ENCODE measurements at places on chromosomes 13 and 19. TPM values are rescaled to one million over a fixed set of nuclear protein-coding genes. Genes with fewer than 3 reads are reported as not detected.

GRCh38 chr13:25887962-25888655 lies 163.7 kb downstream of the SHISA2 start:
- no peak for DNase-seq

GRCh38 chr19:55681131-55682092 lies 6.4 kb downstream of the EPN1 start:
- no peak for DNase-seq

DNA sequence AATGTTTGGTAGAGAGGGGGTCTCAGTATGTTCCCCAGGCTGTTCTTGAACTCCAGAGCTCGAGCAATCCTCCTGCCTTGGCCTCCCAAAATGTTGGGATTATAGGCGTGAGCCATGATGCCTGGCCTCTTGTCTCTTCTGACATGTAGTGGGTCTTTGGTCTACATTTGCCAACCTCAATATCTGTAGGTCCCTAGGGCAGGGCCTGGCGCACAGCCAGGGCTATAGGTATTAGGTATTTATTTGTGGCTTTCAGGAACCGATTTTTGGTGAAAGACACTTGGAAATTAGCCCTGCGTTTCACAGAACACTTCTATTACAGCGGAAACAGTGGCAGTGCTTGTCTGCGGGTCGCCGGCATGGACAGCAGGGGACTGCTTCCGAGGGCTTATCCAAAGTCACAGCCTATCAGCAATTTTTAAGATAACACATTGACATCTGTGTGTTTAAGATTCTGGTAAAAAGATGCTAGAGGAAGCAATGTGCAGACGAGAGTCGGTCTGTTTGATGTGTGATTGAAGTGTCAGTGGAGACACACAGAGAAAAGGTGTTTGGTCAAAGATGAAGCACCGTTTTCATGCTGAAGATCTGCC lies 14.5 kb downstream of the ZNF536 start:
- no peak for DNase-seq

- no peak for DNase-seq
Measured at GRCh38 chr13:51432576-51432975, 20.3 kb downstream of the INTS6 start.

- no peak for DNase-seq
Measured at GRCh38 chr19:8461376-8461775, 16.6 kb downstream of the HNRNPM start.

DNA sequence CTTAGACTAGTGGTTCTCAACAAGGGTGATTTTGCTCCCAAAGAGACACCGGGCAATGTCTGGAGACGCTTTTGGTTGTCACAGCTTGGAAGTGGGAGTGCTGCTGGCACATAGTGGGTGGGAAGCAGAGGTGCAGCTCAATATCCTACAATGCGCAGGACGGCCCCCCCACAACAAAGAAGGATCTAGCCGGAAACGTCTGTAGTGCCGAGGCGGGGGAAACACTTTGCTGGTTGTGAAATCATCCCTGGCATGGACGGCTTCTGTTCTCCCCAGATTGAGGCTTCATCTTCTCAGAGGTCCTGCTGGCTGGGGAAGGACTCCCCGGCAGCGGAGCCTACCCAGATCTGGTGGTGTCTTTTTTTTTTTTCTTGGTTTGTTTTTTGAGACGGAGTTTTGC lies 13.4 kb upstream of the SYT5 start:
- DNase-seq = no peak

DNA sequence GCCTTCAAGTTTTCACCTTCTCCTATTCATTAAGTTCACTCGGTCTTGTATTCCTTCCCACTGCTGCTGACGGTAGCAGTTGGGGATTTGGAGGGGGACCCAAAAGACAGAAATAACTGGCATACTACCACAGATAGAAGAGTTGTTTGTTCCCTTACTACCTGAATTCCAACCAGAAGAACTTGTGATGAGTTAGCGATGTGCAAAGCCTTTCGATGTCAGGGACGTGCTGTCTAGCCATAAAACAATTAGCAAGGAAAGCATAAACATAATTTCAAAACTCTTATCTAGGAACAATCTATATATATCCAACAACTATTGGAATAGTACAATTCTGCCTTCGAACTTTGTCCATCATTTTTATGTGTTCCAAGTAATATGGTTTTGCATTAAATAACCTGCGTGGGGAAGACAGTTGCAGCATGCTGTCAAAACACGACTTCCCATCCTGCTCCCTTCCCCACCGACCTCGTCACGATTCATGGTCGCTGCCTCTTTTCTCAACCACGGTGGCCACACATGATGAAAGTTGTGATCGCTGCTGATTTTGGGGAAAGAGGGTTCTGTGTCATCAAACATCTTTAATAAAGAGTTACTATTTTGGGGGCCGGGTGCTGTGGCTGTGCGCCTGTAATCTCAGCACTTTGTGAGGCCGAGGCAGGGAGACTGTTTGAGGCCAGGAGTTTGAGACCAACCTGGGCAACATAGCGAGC lies 3.8 kb upstream of the SLC7A9 start:
- no peak for DNase-seq

DNA sequence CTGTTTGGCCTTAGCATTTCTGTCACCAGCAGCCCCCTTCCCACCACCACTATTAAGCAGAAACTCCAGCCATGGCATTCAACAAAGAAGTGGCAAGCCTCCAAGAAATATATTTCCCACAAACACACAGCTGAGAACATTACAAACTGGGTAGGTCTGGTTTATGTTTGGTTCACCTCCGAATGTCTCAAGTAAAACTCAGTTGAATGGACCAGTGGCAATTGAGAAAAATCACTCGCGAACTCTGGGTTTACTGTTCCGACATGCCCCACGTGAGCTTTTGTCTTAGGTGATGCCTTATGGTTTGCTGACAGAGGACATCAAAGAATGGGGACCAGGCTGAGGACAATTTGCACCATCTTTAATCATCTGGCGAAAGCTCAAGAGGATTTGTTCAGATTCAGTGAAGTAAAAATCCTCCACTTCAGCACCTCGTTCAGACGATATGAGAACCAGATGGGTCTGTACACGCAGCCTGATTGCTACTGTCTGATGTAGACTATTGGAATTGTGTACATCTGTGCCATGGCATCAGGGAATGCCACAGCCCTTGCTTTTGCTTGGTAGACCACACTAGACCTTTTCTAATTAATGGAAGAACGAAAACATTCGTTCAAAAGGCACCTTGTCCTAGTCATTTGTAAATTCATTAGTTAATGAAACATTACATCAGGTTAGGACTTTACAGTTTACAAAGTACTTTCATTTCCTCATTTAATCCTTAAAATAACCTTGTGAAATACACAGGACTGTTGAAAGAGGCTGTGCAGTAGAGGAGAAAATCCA lies 59.4 kb downstream of the SLC10A2 start:
- DNase-seq = no peak

DNA sequence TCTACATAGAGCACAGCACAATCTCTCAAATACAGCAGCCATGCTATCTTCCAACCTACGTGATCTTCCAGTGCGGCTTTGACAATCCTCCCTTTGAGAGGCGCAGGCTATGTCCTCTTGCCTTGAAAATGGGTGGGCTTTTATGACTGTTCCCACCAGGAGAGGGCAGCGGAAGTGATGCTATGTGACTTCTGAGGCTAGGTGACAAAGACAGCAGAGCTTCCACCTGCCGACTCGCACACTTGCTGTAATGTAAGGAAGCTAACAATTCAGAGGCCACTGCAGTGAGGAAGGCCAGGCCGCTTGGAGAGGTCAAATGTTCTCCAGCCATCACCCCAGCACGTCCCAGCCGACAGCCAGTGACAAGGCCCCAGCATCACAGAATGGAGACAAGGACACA lies 65.8 kb downstream of the MRPL57 start:
- DNase-seq = no peak

DNA sequence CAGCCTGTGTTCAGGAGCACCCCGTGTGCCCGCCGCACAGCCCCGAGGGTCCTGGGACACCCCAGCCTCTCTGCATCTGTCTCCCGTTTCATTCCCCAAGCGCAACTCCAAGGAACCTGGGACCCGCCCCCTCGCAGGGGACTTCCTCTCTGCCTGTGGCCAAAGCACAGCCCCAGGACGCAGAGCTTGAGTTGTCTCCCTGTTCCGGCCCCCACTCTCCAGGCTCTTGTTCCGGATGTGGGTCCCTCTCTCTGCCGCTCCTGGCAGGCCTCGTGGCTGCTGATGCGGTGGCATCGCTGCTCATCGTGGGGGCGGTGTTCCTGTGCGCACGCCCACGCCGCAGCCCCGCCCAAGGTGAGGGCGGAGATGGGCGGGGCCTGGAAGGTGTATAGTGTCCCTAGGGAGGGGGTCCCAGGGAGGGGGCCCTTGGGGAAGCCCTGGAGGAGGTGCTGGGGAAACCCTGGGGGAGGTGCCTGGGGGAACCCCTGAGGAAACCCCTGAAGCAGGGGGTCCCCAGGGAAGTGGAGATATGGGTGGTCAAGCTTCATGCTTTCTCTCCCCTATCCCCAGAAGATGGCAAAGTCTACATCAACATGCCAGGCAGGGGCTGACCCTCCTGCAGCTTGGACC lies 1.3 kb downstream of the HCST start:
- DNase-seq = peak; percentile 88

- no peak for DNase-seq
Measured at GRCh38 chr13:42405665-42406390, 133.9 kb downstream of the AKAP11 start.

DNA sequence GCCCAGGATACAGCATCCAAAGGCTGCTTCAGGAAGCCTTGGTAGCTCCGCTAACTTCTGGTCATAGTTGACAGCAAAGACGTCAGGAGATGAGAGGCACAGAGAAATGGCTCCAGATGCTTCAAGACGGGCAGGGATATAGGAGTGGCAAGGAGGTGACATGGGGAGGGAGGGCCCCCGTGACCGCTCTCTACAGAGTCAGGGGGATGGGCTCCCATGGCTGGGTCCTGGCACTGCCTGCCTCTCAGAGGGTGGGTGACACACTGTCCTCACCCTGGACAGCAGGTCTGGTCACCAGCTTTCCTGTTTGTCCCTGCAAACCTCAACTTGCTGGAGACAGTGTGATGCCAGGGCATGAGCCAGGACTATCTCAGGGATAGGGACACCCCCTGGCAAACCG lies 10.3 kb upstream of the ZNF14 start:
- no peak for DNase-seq

DNA sequence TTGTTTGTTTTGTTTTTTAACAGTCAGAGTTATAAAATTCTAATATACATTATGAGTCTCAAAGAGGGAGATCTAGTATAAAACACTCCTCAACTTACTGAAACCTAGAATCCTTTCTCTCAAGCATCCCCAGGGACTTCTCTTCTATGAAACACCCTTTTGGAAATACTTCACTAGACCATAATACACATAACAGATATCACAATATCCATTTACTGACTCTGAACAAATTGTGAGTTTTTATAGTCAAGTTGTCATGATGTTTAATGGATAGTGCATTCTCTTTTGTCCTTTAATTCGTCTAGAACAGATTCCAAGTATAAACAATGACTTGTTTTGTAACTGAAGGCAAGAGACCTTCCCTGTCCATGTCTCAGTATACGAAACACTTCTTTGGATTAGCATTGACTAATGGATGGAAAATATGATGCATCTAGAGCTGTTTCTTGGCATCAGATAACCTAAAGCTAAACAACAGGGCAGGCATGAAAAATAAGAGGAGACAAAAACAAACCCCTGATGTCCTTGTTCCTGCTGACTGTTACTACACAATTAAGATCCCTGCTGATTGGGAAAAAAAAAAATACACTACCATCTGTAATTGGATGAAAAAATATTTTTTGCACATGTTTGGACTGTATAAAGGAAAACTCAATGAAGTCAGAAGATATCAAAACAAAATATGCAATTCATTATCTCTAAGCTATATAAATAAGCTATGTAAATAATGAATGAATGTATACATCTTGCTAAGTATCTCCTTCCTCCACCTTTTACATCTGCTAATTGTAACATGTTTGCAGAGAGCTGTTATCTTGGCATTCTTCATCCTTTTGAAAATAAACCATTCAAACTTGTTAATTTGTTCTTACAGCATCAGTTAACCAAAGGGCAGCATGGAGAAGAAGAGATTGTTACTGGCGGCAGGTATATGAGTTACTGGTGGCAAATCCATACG lies 214.2 kb downstream of the LACC1 start:
- no peak for DNase-seq

DNA sequence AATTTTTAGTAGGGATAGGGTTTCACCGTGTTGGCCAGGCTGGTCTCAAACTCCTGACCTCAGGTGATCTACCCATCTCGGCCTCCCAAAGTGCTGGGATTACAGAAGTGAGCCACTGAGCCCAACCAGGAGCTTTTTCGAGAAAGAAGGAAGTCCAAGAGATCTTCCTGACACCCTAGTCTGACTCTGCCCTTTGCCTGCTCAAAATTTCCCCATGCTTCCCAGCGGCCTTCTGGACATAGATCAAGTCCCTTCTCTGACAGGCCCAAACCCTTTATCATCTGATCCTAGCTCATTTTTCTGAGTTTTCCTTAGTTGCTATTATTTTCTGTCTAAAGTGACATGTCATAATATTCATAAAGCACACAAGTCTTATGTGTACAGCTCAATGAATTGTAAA lies 1.5 kb upstream of the BAX start:
- no peak for DNase-seq

GRCh38 chr13:110989331-110989730 lies 74.5 kb upstream of the ANKRD10 start:
- DNase-seq = no peak

GRCh38 chr19:5155586-5156210 lies 184.9 kb downstream of the PTPRS start:
- no peak for DNase-seq

The KLK3 gene
- not detected for total RNA-seq

The WASF3 gene
- total RNA-seq = 0.08 TPM

The ZNF626 gene
- total RNA-seq = 6.7 TPM

The KIR2DL3 gene
- total RNA-seq = not detected

The MYO16 gene
- 0.70 TPM for total RNA-seq

The HSPB6 gene
- not detected for total RNA-seq

The MBD3L2 gene
- not detected for total RNA-seq

The LRRC63 gene
- not detected for total RNA-seq

The SHISA7 gene
- total RNA-seq = not detected

Data from CD4-positive, alpha-beta T cell (primary cell).